ENCODE measurements at places on chromosomes 2 and 18.

- H3K4me1 ChIP-seq: no peaks in the 10 kb centered on the region
- H3K36me3 ChIP-seq: no peaks in the 10 kb centered on the region
- no peak for DNase-seq
- no peaks in the 10 kb centered on the region for H3K27me3 ChIP-seq
Measured at GRCh38 chr2:167651406-167652151, 595.8 kb downstream of the STK39 start.

DNA sequence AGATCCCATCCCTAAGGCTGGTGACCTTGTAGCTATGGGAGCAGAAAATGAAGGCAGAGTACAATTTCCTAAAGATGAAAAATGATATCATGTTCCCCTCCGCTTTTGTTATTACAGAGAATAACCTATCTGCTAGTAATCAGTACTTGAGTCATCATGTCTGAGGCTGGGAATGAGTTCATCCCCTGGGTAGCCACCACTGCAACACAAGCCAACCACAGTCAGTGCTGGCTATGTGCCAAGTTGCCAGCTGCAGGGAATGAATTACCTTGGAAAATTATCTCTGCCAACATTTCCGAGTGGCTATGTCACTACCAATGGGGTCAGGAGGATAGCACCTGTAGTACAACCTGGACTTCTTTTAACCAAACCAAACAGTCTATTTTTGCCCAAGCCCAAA lies 1094.7 kb upstream of the DDX18 start:
- no peak for DNase-seq
- H3K27me3 ChIP-seq: no peaks in the 10 kb centered on the region
- no peak overlapping the region for H3K4me3 ChIP-seq
- no peak overlapping the region for H3K27ac ChIP-seq
- H3K36me3 ChIP-seq: no peaks in the 10 kb centered on the region

GRCh38 chr2:72027426-72028161 lies 120.1 kb downstream of the CYP26B1 start:
- H3K4me1 ChIP-seq: no peaks in the 10 kb centered on the region
- peak; percentile 7 for DNase-seq
- H3K36me3 ChIP-seq: no peaks in the 10 kb centered on the region
- H3K4me3 ChIP-seq: no peak overlapping the region
- H3K27me3 ChIP-seq: no peaks in the 10 kb centered on the region

DNA sequence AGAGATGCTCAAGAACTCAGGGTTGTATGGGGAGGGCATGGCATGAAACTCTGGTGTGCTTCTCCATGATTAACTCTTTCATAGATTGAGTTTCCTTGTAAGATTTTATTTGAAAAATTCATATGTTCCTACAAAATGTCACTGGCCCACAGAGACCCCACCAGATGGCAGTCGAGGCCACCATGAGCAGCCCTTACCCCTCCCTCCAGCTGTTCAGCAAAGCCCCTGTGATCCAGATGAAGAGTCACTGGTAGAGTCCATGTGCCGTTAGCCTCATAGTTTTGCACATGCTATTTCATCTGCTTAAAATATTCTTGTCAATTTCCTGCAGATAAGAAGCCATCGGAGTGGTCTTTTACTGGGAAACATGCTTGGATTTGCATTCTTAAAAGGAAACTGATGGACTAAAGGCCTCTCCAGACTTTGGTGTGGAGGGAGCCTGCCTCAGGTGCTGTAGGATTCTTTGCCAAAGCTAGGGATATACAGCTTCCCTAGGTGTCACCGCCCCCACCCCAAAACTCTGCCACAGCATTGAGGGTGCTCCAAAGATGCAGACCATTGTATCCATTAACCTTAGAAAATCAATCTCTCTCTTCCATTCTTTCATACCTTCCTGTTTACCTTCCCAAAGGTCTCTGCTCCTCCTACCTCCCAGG lies 18.8 kb downstream of the ZNF385B start:
- no peak overlapping the region for H3K27ac ChIP-seq
- H3K4me1 ChIP-seq: no peaks in the 10 kb centered on the region
- no peak for DNase-seq
- no peaks in the 10 kb centered on the region for H3K36me3 ChIP-seq
- no peaks in the 10 kb centered on the region for H3K27me3 ChIP-seq

GRCh38 chr2:120602251-120602650 lies 133.4 kb upstream of the GLI2 start:
- H3K27me3 ChIP-seq: no peaks in the 10 kb centered on the region
- no peaks in the 10 kb centered on the region for H3K4me1 ChIP-seq
- DNase-seq: no peak
- H3K36me3 ChIP-seq: no peaks in the 10 kb centered on the region

- H3K4me1 ChIP-seq: no peaks in the 10 kb centered on the region
- H3K4me3 ChIP-seq: no peak overlapping the region
- no peaks in the 10 kb centered on the region for H3K27me3 ChIP-seq
- no peak for DNase-seq
- H3K27ac ChIP-seq: no peak overlapping the region
- no peaks in the 10 kb centered on the region for H3K36me3 ChIP-seq
Measured at GRCh38 chr2:220842901-220843665, 729.0 kb downstream of the EPHA4 start.

DNA sequence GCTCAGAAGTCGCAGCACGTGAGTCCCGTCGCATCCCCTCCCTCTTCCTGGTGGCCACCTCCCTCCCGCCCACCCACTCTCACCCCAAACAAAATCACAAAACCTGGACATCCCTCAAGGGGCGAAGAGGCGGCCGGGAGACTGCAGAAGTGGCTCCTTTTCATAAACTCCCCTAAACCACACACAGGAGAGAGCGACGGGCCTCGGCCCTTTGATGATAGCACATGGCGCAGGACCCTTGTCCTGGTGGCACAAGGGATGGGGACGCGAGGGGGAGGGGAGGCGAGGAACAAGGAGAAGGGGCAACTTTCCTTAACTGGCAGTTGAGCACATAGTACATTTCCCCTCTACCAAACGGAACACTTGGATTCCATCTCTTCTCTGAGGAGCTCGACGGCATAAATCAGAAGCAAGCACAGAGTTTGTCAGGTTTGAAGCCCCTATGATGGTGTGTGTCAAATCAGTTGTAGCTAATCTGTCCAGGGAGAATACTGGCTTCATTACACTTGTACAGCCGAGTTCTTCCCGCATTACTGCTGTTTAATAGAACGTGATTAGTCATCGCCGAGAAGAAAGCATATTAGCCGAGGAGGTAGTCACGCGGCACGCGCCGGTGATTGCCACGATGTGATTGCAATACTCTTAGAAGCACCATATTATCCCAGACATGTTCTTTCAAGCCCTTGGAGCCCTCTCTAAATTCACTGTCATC lies 43.8 kb downstream of the GBX2 start:
- DNase-seq: no peak
- no peak overlapping the region for H3K27ac ChIP-seq
- H3K36me3 ChIP-seq: no peaks in the 10 kb centered on the region
- no peak overlapping the region for H3K4me3 ChIP-seq
- no peaks in the 10 kb centered on the region for H3K4me1 ChIP-seq

DNA sequence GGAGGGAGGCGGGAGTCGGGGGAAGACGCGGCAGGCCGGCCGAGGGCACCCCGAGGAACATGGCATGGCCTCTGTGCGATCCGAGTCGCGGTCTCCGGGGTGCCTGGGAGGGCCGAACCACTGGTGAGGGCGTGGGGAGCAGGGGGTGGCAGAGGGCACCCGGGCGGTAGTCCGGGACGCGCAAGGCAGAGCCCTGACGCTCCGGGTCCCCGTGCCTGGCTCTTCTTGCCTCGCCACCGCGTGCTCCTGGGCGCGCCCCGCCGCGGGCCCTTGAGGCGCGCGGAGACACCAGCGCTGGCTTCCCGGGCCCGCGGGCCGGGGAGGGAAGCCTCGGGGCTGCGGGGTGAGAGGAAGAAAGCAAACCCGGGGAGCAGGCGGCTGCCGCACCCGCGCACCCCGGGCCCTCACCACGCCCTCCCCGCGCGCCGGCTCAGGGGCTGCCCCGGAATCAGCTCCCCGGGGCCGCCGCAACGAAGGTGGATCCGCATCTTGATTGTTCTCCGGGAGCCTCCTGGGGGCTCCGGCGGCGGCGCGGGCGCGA lies 4.3 kb downstream of the SOX11 start:
- H3K4me1 ChIP-seq: no peaks in the 10 kb centered on the region
- DNase-seq: no peak
- no peaks in the 10 kb centered on the region for H3K36me3 ChIP-seq
- no peak overlapping the region for H3K27ac ChIP-seq

DNA sequence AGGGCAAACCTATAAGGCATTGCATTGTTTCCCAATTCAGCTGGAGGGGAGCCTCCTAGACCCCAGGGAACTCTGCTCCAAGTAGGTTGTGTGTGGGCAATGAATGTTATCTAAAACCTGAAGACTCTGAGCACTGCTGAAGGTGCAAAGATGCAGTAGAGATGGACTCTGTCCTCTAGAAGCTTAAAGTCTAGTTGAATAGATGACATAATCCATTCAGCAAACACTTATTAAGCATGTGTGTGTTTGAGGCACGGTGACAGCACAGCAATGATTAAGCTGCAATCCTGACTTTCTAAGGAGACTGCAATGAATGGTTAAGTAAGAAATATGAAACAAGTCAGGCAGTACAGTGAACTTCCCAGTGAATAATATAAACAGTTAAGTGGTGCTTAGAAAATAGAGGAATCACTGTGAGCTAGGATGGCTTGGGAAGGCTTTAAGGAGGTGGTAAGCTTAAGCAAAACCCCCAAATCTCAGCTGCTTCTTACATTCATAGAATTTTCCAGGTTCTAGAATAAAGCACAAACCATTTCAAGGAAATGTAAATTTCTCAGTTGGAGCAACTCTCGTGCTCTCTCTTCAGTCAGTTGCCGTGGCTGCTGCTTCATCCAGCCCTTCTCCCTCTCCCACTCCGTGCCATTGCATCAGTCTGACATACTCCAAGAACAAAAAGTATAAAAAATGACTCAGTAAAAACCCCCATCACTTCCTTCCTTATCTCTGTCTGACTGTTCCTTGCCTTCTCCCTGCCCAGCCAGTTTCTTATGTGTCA lies 19.1 kb downstream of the MXD1 start:
- H3K27me3 ChIP-seq: no peaks in the 10 kb centered on the region
- H3K36me3 ChIP-seq: peaks cover 19% of the 10 kb centered on the region
- no peak for DNase-seq
- H3K4me1 ChIP-seq: peaks cover 3% of the 10 kb centered on the region
- peak overlapping the region; percentile 22 for H3K27ac ChIP-seq
- H3K4me3 ChIP-seq: no peak overlapping the region

- H3K4me1 ChIP-seq: no peaks in the 10 kb centered on the region
- H3K36me3 ChIP-seq: no peaks in the 10 kb centered on the region
- H3K27me3 ChIP-seq: no peaks in the 10 kb centered on the region
- H3K27ac ChIP-seq: peak overlapping the region; percentile 97
Measured at GRCh38 chr2:197516393-197516761, 511 bp downstream of the MOB4 start.
